Activated T-cell treated with anti-CD3 and anti-CD28 coated beads for 4 hours (primary cell): ENCODE measurements at places on chromosomes 2 and 18.

- no peak for DNase-seq
Observed at GRCh38 chr2:182625814-182626213, 90.2 kb upstream of the DNAJC10 start.

GRCh38 chr2:62475172-62476011 is 30.6 kb downstream of the TMEM17 start:
- DNase-seq, result no peak

- no peak for DNase-seq
Observed at GRCh38 chr2:240573516-240574385, 5.5 kb downstream of the RNPEPL1 start.

DNA sequence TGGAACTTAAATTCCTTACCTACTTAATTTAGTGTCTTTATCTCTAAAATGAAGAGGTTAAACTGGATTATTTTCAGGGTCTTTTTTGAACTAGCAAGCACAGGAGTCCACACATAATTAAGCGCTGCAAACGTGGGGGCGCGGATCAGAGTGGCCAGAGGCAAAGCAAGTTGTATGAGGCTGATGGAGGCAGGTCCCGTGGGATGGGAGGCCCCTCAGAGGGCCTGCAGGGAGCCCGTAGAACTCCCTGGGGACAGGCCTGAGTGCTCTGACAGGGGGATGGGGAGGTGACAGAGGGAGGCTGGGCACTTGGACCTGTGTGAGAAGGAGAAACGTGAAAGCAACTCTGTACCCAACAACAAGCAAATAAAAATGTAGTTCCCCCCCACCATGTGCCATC is 177.8 kb downstream of the ACKR3 start:
- DNase-seq, result no peak

- no peak for DNase-seq
Observed at GRCh38 chr2:121605820-121606733, 43.2 kb downstream of the CLASP1 start.

GRCh38 chr2:226423498-226423960 is 376.1 kb downstream of the IRS1 start:
- peak; percentile 6 for DNase-seq

- DNase-seq, result no peak
Observed at GRCh38 chr2:128662051-128662471, 343.4 kb upstream of the HS6ST1 start.

DNA sequence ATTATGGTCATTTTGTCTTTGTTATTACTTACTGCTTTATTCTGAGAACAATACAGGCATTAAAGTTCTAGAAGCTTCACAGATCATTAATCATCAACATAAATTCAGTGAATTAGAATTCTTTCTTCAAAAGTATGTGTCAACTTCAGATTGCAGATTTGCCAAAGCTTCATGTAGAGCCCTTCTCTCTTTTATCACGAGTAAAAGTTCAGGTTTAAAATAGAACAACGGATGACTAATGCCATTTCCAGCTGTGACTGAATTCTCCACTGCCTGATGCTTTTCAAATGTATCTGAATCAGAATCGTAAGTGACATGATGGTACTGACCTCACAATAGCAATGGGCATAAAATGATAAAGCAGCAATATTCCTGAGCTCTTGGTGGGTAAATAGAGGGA is 116.0 kb downstream of the ABCA12 start:
- no peak for DNase-seq

DNA sequence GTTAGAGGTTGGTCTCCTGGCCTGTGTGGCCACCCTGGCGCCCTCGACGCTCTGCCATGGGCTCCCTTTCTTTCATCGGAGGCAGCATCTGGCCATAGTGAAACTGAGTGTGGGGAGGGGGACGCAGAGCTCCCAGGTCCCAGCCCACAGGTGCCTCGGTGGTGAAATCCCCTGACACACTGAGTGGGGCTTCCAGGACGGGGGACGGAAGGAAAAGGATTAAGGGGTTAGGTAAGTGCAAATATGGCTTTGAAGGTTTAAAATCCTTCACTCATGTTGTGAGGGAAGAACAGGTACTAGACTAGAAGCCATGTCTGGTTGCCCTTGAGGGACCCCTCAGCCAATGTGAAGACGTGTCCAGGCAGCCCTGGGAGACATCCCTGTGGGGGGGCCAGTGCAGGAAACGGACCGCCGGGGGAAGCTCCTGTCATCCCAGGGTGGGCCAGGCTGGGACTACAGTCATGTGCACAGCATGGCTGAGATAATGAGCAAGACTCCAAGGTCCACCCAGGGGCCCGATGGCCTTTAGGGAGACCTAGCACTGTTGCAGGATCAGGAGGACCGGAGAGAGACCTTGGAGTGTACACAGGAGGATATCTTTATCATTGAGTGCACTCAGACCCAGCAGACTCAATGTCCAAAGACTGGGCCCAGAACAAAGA is 36.3 kb downstream of the RTP5 start:
- no peak for DNase-seq

DNA sequence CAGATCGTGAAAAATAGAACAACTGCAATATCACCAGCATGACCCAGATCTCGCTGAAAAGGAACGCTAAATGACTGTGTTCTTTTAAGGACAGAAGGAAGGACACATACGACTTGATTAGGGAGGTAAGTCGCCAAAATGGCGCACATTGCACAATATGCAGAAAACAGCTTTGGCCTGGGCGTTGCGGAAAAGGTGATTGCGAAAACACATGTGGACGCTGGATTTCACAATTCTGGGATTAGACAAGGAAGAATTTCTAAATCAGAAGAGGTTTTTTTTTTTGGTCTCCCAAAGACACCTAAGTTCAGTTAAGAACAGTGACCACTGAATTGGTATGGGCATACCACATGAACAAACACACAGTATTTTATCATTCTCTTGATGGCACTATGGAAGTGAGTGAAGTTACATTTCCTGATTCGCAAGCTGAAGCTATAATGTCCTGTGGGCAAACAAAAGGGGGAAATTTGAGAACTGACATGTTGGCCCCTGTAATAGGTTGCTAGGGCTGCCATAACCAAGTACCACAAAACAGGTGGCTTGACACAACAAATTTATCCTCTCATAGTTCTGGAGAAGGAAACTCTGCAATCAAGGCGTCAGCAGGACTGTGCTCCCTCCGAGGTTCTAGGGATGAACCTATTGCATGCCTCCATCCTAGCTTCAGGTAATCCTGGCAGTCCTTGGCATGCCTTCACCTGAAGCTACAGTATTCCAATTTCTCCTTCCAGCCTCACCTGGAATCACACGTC is 25.8 kb upstream of the ERICH2 start:
- DNase-seq, result no peak

DNA sequence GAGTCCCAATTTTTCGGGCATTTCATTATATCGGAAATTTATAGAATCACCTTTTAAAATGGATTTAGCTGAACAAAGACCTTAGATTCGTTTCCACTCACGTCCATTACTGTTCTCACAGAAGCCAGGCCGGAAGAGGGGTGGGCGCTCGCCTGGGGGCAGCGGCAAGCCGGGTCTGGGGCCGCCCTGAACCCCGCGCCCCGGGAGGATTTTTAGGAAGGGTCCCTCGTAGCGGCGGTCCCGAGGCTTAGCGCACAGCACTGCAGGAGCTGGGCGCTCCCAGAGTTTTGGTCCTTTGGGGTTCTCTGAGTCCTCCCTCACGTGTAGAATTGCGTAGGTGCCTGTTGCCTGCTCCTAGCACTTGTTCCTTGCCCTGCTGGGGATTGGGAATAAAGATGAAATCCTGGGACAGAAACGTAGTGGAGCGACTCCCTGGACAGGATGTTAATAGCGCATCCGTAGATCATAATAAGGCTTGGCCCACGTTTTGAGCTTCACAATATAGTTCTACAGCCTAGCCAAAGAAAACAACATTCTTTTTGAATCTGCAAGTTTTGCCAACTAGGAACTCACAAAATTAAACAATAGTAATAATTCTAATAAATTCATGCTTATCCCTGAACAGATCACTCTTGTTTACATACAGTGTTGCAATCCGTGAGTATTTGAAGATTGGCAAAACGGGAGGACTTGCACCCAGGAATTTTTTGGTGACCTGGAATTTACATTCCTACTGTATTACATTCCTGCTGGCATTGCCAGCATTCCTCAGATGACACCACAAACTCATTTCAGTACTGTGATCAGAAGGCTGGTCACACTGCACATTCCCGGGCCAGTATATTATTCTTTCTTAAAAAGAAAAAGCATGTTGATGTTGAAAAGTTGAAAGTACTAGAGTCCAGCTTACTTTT is 875 bp downstream of the C18orf63 start:
- DNase-seq, result no peak

DNA sequence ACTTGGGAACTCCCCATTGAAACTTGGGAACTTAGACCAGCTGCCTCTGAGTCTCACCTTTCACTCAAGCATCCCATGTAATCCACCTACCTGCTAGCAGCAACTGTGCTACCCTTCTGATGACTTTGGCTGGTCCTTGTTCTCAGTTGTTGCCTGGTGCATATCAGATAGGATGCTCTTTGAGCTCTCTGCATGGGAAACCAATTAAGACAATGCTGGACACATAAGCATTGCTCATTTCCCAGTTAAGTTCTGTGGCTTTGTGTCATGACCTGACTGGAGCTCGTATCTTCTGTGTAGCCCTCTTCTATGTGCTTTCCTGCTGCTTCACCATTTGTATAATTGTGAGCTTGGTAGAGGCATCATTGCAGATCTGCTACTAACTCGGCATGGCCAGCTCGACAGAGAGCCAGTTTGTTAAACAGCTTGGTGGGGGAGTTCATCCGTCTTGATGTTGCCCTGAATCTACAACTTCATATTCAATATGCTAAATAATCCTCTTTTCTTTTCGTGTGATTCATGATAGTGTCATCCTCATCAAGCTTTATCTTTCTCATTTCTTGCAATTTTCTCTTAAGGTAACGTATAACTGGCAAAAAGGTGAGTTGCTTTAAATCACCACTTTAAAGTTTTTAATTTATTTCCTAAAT is 447.5 kb upstream of the SLC14A2 start:
- no peak for DNase-seq

GRCh38 chr2:23803264-23803964 is 123.5 kb downstream of the ATAD2B start:
- DNase-seq, result no peak

GRCh38 chr2:235537186-235537585 is 43.3 kb downstream of the AGAP1 start:
- DNase-seq, result no peak

DNA sequence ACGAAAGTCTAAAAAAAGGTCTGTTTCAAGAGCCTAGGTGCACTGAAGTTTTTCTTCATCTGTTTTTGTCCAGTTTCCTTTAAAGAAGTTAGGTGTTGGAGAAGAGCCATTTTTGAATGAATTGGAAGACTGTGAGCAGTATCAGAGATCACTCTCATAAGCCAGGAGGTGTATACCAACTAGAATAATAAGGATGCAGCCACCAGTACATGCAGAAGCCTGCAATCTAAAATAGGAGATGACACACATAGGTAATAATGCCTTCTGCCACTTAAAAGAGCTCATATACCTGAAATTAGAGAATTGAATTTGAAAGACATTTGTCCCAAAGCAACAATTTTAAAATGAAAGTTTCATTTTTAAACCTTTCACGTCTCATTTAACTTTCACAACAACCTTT is 81.7 kb downstream of the RBMS1 start:
- no peak for DNase-seq

GRCh38 chr18:74380916-74381315 is 65.3 kb downstream of the C18orf63 start:
- DNase-seq, result no peak

DNA sequence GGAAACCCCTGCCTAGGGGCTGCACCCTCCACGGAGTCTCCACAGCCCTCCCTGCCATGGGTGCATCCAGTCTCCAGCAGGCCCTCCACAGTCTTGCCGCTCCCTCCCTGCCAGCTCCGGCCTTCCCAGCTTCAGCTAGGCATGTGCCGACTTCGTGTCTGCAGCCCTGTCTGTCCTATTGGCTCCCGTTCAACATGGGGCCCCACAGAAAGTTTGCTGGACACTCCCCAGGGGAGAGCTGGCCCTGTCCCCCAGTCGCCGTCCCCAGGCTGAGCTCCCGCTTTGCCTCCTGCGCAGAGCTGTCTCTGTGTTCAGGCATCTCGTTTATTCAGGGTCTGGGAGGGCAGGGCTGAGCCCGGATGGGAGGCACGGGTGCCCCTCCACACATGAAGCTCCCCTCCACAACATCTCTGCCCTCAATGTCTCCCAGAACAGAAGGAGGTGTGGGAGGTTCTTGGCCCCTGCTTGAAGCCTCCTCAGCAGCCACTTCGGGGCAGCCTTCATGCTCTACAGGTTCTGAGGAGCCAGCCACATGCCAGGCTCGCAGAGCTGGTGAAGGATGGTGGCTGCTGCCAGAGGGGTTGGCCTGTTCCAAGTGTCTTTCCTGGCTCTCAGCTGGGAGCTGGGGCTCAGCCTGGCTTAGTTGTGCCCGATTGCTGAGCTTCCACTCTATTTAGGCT is 120.1 kb upstream of the PXDN start:
- no peak for DNase-seq

DNA sequence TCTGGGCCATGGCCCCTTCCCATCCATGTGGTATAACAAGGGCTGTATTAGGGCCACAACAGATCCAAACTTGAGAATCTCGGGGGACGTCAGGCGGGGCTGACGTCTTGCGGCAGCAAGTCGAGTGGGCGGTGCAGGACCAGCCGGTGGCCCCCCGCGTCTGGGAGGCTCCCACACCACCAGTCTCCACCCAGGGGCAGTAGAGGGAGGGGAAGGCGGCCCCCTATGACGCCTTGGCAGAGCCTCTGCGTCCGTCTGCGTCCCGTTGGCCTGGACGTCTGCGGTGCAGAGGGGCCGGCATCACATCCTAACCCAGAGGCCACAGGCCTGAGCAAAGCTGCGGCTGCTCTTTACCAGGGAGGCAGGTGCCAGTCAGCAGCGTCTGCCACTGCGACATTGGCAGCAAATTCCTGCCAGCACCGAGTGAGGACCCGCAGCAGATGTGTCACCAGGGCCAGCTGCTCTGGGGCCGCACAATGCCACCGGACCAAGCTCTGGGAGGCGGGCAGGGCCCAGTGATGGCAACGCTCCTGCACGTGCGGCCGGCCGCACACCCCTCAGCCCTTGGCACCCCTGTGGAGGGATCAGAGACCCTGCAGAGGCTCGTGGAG is 73.8 kb downstream of the KCNG2 start:
- no peak for DNase-seq

- no peak for DNase-seq
Observed at GRCh38 chr2:152284398-152284797, 50.6 kb upstream of the FMNL2 start.

DNA sequence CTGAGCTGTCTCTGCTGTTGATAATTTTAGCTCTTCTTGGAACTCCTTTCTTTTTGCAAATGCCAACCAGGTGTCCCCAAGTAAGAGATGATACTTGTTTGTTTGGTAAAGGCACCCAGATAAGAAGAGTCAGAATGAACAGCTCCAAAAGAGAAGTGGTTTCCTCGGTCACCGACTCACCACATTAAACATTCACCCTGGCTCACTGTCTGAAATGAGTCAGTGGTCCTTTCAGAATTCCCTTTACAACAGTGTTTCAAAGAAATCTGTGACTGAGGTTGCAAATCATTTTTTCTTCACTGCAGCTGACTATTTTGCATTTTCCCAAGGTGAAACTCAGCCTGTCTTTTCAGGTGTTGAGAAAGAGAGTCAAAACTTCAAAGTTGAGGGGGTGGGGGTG is 16.2 kb upstream of the CXCR4 start:
- DNase-seq, result peak; percentile 26

DNA sequence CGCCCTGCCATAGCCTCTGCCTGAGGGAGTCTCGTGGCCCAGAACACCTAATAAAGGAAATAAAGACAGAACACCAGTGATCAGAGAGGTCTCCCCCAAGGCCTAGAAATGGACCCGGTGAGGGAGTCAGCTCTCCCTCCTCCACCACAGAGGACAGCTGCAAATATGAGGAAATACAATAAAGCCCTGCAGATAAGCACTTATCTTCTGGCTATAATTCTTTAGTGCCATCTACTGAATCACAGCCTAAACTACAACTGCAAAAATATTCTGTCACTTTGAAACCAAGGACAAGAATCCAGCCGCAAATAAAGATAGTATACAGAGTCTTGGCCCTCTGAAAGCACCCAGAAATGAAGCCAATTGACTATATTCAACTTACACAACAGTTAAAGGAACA is 42.4 kb upstream of the TACR1 start:
- no peak for DNase-seq
